ENCODE measurements at places on chromosomes 11 and 22.

DNA sequence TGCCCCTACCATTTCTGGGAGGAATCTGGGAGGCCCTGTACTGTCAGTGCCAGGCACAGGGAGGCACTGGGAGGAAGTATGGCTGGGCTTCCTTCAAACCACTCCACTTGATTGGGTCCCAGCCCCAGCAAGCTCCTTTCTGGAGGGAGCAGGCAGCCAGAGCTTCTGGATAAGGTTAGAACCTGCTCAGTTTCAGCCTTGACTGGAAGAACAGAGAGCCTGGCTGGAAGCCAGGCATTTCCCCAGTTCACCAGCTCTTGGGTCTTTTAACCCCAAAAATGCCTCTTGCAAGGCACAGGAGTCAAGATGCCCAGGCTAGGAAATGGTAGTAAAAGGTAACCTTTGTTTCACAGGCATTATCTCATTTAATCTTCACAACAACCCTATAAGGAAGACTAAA is 9.0 kb upstream of the KCTD14 start:
- H3K4me3 ChIP-seq = no peak overlapping the region
- no peaks in the 10 kb centered on the region for H3K36me3 ChIP-seq
- no peak overlapping the region for H3K27ac ChIP-seq
- H3K27me3 ChIP-seq = no peaks in the 10 kb centered on the region

DNA sequence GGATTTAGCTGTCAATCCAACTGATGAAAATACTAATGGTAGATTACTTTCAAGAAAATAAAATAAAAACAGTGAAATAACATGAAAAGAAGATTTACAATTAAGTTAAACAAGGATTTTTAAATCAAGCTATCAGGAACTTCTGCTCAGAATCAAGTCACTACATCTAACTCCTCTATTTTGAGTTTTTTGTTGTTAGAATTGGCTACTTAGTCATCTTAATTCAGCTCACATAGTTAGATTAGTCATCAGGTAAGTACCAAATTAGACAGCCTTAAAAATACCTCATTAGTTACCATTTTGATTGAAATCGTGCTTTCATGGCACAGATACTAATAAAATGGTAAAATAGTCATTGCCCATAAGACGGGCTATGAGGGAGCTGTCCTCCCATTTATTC is 35.8 kb downstream of the BTG4 start:
- H3K4me1 ChIP-seq = no peaks in the 10 kb centered on the region
- no peaks in the 10 kb centered on the region for H3K27me3 ChIP-seq
- no peak overlapping the region for H3K4me3 ChIP-seq
- H3K36me3 ChIP-seq = no peaks in the 10 kb centered on the region

GRCh38 chr11:44992774-44993173 is 42.1 kb upstream of the TP53I11 start:
- no peaks in the 10 kb centered on the region for H3K27me3 ChIP-seq
- no peak overlapping the region for H3K4me3 ChIP-seq
- H3K36me3 ChIP-seq = no peaks in the 10 kb centered on the region
- no peaks in the 10 kb centered on the region for H3K4me1 ChIP-seq

- H3K27ac ChIP-seq = peak overlapping the region; percentile 96
- peaks cover 5% of the 10 kb centered on the region for H3K27me3 ChIP-seq
- no peaks in the 10 kb centered on the region for H3K4me1 ChIP-seq
Measured at GRCh38 chr11:16603245-16603644, 135.2 kb upstream of the C11orf58 start.

GRCh38 chr11:14118072-14118471 is 155.5 kb downstream of the SPON1 start:
- H3K27ac ChIP-seq = no peak overlapping the region
- H3K27me3 ChIP-seq = no peaks in the 10 kb centered on the region
- H3K4me3 ChIP-seq = no peak overlapping the region
- H3K36me3 ChIP-seq = no peaks in the 10 kb centered on the region
- DNase-seq = no peak

GRCh38 chr11:20308601-20309000 is 54.9 kb upstream of the HTATIP2 start:
- no peaks in the 10 kb centered on the region for H3K36me3 ChIP-seq
- no peak for DNase-seq
- no peaks in the 10 kb centered on the region for H3K27me3 ChIP-seq
- no peaks in the 10 kb centered on the region for H3K4me1 ChIP-seq
- no peak overlapping the region for H3K4me3 ChIP-seq

DNA sequence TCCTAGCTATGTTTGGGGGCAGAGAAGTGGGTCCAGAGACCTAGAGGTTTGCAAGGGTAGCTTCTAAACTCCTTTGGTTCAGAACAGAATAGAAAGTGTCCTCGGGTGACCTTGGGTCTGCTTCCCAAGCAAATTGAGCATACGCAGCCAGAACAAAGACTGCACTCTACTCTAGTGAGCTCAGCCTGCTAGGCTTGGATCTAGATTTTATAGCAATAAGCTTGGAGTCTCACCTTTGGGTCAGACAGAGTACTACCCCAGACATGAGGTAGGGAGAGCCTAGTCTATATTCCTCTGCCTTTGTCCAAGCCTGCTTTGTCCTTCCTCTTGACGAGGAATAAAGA is 52.6 kb upstream of the ELF5 start:
- no peaks in the 10 kb centered on the region for H3K36me3 ChIP-seq
- no peaks in the 10 kb centered on the region for H3K27me3 ChIP-seq
- no peak for DNase-seq
- no peak overlapping the region for H3K4me3 ChIP-seq
- no peaks in the 10 kb centered on the region for H3K4me1 ChIP-seq

- H3K4me3 ChIP-seq = no peak overlapping the region
- H3K4me1 ChIP-seq = no peaks in the 10 kb centered on the region
- no peaks in the 10 kb centered on the region for H3K27me3 ChIP-seq
- no peak for DNase-seq
- no peaks in the 10 kb centered on the region for H3K36me3 ChIP-seq
Measured at GRCh38 chr11:7775689-7776088, 21.1 kb downstream of the OR5P2 start.

DNA sequence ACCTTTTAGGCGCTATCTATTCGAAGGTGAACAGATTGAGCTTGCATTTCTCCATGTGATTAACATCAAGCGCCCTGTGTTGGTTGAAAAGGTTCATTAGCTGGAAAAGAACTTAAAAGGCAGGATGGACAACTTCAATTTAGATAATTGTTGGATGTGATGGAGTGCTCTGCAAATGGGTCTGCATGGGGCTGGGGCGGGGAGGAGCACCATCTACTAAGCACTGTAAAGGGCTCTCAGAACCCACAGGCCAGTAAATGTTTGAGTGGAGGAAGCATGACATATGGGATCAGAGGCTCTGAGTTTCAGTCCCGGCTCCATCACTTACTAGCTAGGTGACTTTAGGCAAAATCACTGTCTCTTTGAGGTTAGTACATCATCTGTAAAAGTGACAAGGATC is 28.2 kb downstream of the ARL14EP start:
- H3K4me1 ChIP-seq = no peaks in the 10 kb centered on the region
- no peak overlapping the region for H3K4me3 ChIP-seq
- DNase-seq = no peak

DNA sequence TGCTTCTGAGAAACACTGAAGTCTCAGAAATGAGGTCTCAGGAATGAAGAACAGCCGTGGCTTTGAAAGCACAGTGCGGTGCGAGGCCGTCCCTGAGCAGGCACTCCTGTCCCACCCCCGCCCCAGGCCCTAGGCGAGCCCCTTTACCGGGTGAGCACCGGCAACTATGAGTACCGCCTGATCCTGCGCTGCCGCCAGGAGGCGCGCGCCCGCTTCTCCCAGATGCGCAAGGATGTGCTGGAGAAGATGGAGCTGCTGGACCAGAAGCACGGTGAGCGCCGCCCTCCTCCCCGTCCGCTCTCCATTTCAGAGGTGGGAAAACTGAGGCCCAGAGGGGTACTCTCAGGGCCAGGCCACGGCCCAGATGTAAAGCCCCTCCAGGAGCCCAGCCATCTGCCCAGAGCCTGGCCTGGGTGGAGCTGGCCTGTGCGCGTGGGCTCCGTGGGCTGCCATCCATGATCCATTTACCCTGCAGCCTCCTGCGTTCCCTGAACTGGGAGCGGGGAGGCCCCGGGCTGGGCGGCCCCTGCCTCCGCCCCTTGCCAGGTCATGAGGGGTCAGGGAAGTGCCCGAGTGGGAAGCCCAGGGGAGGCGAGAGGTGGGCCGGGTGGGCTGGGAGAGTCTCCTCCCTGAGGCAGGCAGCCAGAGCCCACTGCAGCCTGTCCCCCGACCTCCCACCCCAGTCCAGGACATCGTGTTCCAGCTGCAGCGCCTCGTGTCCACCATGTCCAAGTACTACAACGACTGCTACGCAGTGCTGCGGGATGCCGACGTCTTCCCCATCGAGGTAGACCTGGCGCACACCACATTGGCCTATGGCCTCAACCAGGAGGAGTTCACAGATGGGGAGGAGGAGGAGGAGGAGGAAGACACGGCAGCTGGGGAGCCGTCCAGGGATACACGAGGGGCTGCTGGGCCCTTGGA is 9.5 kb downstream of the SLC16A8 start:
- H3K27me3 ChIP-seq = no peaks in the 10 kb centered on the region
- peaks cover 16% of the 10 kb centered on the region for H3K4me1 ChIP-seq
- peaks cover 28% of the 10 kb centered on the region for H3K36me3 ChIP-seq
- H3K4me3 ChIP-seq = no peak overlapping the region
- no peak overlapping the region for H3K27ac ChIP-seq
